Esophagus squamous epithelium (tissue), 5 donors: ENCODE measurements at places on chromosomes 4 and X. TPM values are rescaled to one million over a fixed set of nuclear protein-coding genes. Genes with fewer than 3 reads are reported as not detected.

DNA sequence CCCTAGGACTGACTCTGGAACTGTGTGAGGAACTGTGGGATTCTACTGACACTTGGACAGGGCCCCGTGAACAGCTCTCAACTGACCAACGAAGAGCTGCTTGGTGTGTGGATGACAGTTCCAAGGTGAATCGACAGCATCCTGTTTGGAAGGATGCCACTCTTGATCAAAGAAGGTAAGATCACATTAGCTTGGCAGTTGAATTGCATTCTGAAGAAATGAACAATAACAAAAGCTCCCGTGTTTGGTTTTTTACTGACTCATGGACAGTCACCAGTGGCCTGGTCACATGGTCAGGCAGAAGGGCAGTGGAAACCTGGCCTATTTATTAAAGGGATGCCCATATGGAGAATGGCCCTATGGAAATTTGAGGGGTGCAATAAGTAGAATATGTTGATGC is 33.1 kb upstream of the GPR34 start:
- no peak overlapping the region for H3K4me3 ChIP-seq
- H3K27ac ChIP-seq: no peak overlapping the region
- no peak for DNase-seq

GRCh38 chrX:30971774-30972603 is 82.9 kb upstream of the TAB3 start:
- H3K27ac ChIP-seq: no peak overlapping the region
- no peak overlapping the region for H3K4me3 ChIP-seq
- no peaks in the 10 kb centered on the region for H3K4me1 ChIP-seq
- no peaks in the 10 kb centered on the region for H3K36me3 ChIP-seq

MAGED4B gene
- total RNA-seq: 3.6 TPM

DNA sequence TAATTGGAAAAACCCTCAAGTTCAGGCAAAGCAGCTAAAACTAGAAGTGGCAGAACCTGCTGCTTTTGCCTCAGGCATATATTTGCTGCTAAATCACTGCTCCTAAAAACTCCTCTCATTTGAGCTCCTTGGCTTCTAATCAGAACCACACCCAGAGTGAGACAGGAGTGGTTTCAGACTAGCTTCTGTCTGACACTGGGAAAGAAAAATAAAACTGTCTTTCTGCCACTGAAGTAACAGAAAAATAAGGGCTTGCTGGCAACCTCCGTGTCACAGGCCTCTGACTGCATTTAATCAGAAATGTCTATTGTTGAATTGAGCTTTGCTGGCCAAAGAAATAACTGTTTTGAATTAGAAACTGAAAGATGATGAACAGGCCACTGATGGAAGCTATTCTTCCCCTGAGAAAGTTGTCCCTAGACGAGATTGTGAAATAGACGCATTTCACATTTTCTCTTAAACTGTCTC is 52.1 kb upstream of the RAP2C start:
- H3K4me1 ChIP-seq: no peaks in the 10 kb centered on the region
- no peaks in the 10 kb centered on the region for H3K27me3 ChIP-seq
- DNase-seq: no peak
- H3K4me3 ChIP-seq: no peak overlapping the region
- H3K27ac ChIP-seq: peak overlapping the region; percentile 88
- no peaks in the 10 kb centered on the region for H3K36me3 ChIP-seq

IL2RG gene
- total RNA-seq: 4.3 TPM
